Mammary epithelial cell (primary cell): ENCODE measurements at places on chromosomes 5 and 9. TPM values are rescaled to one million over a fixed set of nuclear protein-coding genes. Genes with fewer than 3 reads are reported as not detected.
A peak's percentile ranks its signal among the peaks of the same experiment; 100 is the strongest.

DNA sequence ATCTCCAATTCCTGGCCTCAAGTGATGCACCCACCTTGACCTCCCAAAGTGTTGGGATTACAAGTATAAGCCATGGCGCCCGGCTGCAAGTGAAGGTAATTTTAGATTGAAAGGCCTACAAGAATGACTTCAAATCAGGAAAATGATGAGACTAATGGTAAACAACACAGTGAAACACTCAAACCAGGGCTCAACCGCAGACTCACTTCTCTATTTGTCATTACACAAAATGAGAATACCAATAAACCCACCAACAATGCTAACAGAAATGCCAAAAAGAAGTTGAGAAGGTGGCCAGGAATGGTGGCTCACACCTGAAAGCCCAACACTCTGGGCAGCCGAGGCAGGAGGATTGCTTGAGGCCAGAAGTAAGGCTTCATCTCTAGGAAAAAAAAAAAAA lies 92.1 kb downstream of the UBAP2 start:
- no peak for DNase-seq

- no peak for DNase-seq
These were observed 49.9 kb downstream of the PDE4D start for GRCh38 chr5:59843511-59844213.

DNA sequence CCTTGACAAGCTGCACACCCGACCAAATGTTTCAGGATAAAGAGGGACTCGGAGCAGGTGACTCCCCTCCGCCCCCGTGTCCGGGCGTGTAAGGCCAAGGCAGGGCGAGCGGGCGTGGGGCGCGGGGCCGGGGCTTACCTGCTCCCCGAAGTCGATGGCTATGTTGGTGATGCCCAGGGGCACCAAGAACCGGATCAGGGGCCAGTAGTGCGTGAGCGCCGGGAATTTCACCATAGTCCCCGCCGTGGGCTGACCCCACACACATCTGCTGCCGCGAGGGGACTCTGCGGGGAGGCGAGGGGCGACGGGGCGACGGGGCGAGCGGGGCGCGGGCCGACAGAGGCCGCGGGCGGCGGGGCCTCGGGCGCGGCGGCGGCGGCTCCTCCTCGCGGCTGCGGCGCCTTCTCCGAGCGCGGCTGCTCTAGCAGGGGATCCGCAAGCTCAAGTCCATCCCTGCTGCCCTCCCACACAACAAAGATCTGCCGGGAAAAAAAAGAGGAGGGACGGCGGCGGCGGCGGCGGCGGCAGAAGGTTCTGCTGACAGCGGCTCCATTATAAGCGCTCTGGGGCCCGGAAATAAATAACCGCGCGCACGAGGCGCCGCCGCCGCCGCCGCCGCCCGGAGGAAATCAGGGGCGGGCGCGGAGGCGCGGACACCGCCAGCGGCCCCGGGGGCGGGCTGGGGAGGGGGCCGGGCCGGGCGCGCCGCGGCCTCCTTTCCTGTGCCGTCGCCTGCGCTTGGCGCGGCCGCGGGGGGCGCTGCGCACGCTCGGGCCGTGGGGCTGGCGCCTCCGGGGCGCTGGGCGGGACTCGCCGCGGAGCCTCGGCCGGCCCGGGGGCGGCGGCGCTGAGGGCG lies at the start of gene ANKH:
TSS of gene ANKH (minus strand) at position 565 of the 856 bp plus-strand sequence. CDS start at position 234, 331 bp downstream.
- DNase-seq, result peak; percentile 78

DNA sequence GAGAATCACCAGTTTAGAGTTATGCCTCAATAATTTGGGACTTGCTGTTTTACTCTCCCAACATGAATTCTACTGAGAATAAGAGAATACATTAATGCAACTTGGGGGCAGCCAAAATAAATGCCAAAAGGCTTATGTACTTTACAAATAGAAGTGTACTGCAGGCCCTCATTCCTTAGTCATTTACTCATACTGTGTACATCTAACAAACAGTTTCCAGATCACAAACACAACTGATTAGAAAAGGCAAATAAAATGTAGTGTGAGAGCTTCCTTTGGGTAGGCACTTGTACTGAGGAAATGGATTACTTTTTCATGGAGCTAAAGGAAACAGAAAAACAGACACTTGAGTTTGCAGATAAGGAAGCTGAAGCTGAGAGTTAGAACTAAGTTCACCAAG lies 12.6 kb downstream of the ANKDD1B start:
- no peak for DNase-seq

DNA sequence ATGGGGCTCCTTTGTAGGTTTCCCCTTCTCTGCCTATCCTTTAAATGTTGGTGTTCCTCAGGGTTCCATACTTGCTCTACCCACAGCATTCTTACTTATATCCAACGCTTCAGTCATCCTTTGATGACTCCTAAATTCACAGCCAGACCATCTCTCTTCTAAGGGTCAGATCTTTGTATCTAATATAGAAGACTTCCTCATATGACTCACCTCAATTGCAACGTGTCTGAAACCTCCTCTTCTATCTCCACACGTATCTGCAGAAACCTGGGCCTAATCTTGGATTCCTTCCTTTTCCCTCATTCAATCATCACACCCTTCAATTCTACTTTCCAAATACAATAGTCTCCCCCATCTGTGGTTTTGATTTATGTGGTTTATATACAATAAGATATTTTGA lies 68.3 kb downstream of the HMGCR start:
- peak; percentile 32 for DNase-seq

DNA sequence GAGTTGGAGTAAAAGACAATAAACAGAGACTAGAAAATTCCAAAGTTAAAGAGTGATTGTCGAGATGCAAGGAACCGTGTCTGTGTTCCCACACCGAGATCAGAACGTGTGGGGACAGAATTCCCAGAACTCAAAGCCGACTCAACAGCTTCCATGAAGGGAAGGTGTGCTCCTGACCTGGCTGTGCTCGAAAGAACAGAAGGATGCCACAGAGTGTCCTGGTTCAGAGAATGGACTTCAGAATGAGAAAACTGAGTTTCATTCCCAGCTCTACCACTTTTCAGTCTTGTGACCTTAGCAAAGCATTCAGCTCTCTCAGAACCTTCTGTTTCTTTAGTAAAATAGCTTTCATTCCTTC lies 420.0 kb upstream of the SLC30A5 start:
- DNase-seq, result no peak

DNA sequence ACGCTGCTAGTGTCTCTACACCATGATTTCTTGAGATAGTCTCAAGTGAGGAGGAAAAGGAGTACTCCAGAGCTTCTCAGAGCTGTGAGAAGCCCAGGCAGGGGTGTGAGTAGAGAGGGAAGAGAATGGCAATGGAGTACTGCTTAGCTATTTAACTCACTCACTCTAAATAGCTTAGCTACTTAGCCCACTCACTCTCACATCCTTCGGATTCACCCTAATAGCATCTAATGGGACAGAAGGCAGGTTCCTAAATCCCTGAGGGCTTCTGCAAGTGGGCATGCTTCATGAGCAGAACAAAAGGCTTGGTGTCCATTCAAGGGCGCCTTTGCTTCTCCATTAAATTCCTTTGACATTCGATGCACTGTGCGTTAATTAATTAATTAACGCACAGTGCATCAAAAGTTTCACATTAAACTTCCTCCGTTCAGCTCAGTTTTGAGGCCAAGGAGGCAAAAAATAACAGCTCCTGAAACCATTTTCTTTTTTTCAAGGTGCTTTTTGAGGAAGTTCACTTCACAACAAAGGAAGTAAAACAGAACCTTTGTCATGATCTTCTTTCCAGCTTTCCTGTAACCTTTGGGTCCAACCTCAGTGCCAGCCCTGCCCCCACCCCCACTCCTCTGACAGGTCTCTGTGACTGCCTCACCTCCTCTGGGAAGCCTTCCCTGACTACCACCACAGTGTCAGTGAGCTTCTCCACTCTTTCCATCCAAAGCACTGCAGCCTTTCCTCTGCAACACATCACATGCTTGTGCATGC lies 294.0 kb downstream of the SEC61B start:
- no peak for DNase-seq

- peak; percentile 59 for DNase-seq
These were observed 130.8 kb upstream of the STC2 start for GRCh38 chr5:173458828-173459609.

DNA sequence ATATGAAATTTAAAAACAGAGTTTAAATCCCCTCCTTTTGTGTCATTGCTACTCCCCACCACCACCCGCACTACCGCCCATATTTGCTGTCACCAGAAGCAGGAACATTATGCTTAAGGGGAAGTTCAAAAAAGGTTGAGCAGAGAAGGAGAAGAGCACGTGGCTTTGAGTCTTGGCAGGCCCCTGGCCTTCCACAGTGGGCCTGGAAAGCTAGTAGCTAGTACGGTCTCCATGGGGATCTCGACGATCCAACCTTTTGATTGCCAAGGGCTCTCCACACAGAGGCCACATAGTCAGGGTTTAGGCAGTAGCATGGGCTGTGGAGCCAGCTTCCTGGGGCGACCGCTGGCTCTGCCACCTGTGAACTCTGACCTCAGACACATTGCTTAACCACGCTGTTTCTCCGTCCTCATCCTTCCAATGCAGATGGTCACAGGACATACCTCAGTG lies 90.1 kb downstream of the GOLPH3 start:
- no peak for DNase-seq

GRCh38 chr5:73370640-73371583 lies 77.7 kb downstream of the FOXD1 start:
- DNase-seq, result peak; percentile 99

DNA sequence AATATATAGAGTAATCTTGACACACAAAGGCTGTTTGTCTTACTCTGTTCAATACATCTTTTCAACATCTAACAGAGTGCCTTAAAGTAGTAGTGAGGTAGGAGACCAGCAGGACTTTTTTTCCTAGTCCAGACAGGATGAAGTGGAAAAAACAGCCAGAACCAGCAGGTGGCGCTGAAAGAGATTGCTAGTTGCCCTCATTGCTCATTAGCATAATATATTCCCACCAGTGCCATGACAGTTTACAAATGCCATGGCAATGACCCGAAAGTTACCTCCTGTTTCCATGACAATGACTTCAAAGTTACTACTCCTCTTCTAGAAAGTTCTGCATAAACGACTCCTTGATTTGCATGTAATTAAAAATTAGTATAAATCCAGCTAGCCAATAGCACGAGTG lies 387.4 kb downstream of the ACTL7B start:
- peak; percentile 49 for DNase-seq

GRCh38 chr5:147956842-147957223 lies 50.5 kb upstream of the C5orf46 start:
- peak; percentile 76 for DNase-seq

DNA sequence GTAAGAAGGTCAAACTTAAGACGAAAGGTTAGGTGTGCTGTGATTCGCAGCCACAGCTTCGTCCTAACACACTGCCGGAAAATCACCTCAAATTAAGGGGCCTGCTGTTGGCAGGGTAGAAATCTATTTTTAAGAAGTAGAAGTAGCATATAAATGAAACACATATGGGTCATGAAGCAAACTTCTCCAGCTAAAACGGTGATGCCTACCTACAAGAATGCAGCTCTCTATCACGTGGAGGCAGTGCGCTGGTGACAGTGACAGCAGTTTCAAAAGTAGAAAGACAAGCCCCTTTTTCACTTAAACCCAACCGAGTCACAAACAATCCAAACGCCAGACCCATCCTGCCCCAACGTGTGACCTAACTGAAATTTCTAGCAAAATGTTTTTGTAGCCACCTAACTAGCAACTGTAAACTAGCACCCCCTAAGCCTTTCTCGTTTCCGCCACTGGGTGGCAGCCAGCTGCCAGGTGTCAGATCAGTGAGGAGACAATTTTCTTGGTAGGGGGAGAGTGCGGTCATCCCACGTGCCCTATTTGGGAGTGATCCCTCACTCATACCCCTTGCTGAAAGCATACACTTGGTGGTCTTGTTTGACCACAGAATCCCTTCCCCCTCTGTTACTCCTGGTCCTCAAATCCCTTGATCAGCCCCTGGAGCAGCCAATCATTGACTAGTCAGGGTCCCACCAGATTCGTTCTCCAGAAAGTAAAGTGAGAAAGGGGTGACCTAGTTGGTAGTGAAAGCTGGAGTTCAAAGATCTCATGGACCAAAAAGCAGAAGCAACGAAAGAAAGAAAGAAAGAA lies 71.8 kb upstream of the MAMDC2 start:
- DNase-seq, result peak; percentile 46

DNA sequence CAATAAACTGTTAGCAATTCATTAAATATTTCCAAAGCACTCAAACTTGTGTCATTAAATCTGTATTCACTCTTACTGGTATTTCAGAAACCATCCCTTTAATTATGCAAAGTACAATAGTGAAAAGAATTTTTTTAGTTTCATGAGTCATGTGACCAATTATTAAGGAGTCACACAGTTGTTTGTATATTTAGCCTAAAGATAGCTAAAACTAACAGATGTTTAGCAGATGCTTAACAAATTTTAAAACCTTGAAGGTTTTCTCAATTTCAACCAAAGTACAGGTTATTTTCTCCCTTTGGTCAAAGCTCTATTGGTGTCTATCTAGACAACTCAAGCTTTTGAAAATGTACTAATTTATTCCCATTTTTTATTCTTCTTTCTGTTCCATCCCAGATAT lies 44.1 kb downstream of the PJA2 start:
- DNase-seq, result no peak

GRCh38 chr5:8568858-8569257 lies 699.9 kb downstream of the MTRR start:
- DNase-seq, result no peak

GRCh38 chr9:80635065-80635464 lies 1054.3 kb downstream of the TLE1 start:
- DNase-seq, result no peak

DNA sequence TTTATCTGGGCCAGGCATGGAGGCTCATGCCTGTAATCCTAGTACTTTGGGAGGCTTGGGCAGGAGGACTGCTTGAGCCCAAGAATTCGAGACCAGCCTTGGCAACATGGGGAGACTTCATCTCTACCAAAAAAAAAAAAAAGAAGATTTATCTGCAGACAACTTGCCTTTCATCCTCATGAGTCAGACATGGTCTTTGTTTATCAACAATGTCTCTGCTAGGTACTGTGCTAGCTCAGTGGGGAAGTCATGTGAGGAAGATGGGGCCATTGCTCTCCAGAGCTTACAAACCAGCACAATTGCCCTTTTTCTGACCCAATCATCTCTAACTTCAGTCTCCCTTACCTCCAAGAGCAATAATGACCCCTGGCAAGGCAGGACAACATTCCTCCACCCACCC lies 1.6 kb downstream of the URM1 start:
- no peak for DNase-seq

Gene FOXD4L4
- 0.67 TPM for total RNA-seq

Gene CTSV
- total RNA-seq, result 22.2 TPM

Gene IRX2
- 69.0 TPM for total RNA-seq

Gene ANKRA2
- total RNA-seq, result 17.5 and 26.4 TPM in 2 replicates

Gene INSL6
- not detected for total RNA-seq

Gene MOB3B
- total RNA-seq, result 19.3 TPM

Gene ADAMTS2
- 0.33 TPM for total RNA-seq

Gene PRR7
- 10.6 and 13.9 TPM in 2 replicates for total RNA-seq
